ENCODE measurements at places on chromosomes 13 and 19.

DNA sequence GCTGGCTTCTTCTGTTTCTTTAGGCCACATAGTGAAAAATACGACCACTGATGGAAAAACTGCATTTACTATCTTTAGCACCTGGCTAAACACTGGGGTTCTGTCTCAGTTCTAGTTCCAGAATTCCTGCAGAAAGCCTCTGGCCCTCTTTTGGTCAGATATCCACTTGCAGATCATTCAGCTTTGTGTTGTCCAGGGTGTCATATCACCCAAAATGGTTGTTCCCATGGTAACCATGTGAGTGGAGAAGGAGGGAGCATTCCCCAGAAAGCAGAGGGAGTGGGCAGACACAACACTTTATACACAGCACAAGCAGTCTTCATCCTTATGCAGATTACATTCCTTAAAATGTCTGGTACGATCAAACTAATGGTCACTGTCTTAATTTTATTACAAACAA, 73.5 kb downstream of the CAB39L start:
- no peak for DNase-seq

DNA sequence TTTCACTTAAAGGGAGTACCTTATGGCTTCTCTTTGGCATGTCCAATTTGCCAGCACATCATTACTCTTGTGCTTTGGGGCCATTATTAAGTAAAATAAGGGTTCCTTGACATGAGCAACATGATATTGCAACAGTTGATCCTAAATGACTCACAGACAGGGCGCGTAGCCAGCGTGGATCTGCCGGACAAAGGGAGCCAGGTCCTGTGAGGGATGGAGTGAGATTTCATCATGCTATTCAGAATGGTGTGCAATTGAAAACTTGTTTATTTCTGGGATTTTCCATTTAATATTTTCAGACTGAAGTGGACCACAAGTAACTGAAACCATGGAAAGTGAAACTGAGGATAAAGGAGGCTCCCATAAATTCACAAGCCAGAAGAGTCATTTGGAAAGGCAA, 48.6 kb upstream of the WASF3 start:
- DNase-seq = peak; percentile 93

DNA sequence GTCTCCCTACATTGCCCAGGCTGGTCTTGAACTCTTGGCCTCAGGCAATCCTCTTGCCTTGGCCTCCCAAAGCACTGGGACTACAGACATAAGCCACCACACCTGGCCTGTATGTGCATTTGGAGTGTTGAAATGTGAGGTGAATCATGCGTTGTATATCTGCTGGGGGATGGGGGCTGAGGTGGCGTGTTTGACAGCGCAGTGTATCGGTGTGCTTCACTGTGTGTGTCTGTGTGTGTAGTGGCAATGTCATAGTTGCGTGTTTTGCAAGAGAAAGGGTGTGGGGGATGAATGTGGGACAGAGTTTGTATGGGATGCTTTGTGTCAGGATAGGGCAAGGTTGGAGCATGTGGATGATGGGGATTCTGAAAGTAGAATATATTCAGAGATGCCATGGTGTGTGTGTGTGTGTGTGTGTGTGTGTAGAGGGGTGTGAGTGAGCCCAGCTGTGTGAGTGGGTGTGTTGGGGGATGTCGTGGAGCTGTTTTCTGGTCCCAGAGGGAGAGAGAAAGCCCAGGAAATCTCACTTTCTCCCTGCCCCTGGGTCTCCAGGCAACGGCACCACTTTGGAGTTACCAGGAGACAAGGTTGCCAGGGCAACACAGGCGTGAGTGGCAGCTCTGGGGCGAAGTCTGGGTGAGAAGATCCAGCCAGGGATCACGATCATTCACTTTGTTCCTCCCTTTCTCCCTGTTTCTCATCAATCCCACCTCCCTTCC, 1.1 kb upstream of the SWSAP1 start:
- DNase-seq = no peak

GRCh38 chr13:21825186-21825585, 154.3 kb downstream of the FGF9 start:
- DNase-seq = no peak

- no peak for DNase-seq
Measured at GRCh38 chr13:71602344-71602743, 264.7 kb downstream of the DACH1 start.

GRCh38 chr13:43664700-43665191, 122.0 kb downstream of the ENOX1 start:
- peak; percentile 54 for DNase-seq

DNA sequence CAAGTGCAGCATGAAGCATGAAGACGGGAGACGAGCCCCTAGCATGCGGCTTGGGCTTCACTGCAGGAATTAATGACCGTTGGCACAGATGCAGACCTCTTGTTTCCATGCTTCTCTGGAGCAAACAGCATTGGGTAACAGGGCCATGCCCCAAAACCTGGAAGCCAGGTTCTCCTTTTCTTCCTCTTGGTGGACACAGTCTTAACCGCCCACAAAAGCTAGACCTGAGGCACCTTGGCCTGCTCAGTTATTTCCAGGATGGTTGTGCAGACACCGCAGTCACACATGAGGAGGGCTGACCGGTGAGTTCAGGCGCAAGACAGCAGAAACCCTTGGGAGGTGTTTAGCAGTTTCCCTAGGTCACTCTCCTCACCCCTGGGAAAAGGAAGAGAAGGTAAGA, 133.9 kb upstream of the GJB6 start:
- DNase-seq = no peak

DNA sequence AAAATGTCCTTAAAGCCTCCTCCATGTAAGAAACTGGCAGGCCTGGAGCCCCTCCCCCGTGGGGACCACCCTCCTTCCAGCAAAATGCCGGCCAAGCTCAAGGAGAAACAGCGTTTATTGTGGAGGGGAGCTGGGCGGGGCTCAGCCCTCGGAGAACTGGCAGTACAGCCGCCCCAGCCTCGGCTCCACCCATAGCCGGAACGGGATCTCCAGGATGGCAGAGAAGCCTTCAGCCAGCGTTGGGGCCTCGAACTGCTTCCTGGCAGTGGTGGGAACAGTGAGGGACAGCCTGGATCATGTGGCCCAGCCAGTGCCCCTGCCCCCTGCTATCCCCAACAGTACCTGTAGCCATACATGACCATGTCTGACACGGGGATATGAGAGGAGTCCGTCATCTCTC, 6.3 kb downstream of the PNKP start:
- no peak for DNase-seq

GRCh38 chr19:3263866-3264265, 39.4 kb downstream of the CELF5 start:
- DNase-seq = no peak

GRCh38 chr19:6498294-6499036, 3.6 kb downstream of the TUBB4A start:
- no peak for DNase-seq

DNA sequence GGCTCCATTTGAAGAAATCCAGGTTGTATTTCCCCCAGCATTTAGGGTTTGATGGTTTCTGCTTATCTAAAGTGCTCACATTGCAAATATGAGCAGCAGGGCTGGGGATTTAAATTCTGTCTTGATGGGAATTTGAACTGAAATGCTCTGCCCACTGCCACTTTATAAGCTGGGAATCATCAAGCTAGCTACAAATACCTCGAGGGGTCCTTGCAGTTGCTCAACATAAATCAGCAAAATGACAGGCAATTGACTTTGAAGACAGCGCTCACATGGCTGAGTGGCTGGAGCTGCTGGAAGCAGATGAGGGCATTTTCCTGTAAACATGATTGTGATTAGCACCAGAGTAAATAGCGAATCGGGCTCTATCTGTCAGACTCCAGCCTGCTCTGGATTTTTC, 39.4 kb upstream of the MEDAG start:
- no peak for DNase-seq

GRCh38 chr19:37987356-37988332, 80.6 kb downstream of the SIPA1L3 start:
- no peak for DNase-seq
